ENCODE measurements at places on chromosomes 6 and 20.

DNA sequence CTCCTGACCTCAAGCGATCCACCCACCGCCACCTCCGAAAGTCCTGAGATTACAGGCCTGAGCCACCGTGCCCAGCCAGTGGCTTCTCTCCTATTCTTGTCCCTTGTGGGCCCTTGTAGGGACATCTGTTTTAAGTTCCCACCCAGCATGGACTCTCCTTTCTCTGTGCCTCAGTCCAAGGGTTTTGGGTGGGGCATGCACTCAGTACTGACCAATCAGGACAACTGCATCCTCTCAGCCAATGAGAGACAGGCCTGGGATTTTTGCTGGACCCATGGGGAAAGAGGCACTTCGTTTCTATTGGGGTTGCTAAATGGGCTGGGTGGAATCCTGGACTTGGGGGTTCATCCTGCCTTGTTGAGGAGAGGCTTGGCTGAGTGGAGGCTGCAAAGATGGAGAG lies 34.4 kb downstream of the SNAI1 start:
- DNase-seq: no peak

GRCh38 chr20:57684808-57685140 lies 25.0 kb downstream of the PMEPA1 start:
- no peak for DNase-seq

GRCh38 chr6:142294679-142295078 lies 7.1 kb upstream of the ADGRG6 start:
- DNase-seq: no peak

GRCh38 chr20:38315290-38315966 lies 11.5 kb downstream of the BPI start:
- DNase-seq: no peak

DNA sequence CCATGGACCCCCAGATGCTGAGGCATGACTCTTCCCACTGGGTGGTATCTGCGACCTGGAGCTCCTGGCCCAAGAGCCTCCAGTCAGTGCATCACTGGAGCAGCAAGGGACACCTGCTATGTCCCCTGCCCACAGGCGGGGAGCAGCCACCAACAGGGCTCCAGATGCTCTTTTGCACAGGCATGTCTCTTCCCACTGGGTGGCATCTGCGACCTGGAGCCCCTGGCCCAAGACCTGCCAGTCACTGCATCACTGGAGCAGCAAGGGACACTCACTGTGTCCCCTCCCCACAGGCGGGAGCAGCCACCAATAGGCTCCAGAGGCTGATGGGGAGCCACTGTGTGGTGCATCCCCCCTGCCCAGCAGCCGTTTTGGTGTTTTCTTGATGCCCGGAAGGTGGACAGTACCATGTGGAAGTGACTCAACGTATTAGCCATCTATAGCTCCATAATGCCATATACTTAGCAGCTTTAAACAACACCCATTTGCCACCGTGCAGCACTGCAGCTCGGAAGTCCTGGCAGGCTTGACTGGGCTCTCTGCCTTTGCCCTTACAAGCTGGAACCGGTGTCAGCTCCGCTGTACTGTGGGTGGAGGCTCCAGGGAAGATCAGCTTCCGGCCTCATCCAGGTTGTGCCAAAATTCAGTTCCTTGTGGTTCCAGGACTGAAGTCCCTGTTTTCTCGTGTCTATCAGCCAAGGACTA lies 124.9 kb upstream of the CST7 start:
- DNase-seq: peak; percentile 17

GRCh38 chr6:138310821-138311220 lies 66.9 kb upstream of the SMIM28 start:
- no peak for DNase-seq

DNA sequence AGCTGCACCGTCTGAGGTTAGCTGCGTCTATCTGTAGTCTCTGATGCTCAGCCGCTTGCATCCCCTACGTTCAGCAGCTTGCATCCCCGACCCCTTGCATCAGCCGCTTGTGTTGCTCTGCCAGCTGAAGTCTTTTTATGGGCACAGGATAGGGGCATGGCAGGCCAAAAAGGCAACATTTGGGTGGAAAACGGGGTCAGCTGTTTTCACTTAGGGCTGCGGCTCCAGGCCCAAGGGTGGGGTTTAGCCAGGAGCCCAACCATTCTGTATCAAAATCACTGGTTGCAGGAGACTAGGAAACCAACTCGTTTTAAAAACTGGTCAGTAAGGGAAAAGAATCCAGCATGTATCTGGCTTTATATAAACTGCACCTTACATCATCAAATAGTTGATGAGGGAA lies 49.9 kb downstream of the FAM50B start:
- DNase-seq: no peak

- peak; percentile 74 for DNase-seq
Measured at GRCh38 chr6:21664314-21665109, 71.0 kb downstream of the SOX4 start.

DNA sequence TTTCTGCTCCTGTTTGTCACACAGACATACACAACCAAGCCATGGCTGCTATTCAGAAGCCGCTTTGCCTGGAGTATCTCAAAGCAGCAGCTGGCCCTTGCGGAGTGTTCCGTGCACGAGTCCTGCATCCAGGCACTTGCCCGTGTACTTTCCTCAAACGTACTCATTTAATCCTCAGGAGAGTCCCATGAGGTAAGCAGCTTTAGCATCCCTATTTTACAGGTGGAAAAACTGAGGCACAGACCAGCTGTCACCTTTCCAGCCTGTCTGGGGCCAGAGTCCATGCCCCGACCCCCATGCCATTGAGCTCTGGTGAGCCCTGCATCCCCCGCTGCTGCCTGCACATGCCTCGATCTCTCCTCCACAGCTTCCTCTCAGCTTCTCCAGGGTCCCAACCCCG lies 130.0 kb downstream of the ERMARD start:
- no peak for DNase-seq

GRCh38 chr20:1757072-1757471 lies 99.5 kb upstream of the SIRPG start:
- DNase-seq: no peak

DNA sequence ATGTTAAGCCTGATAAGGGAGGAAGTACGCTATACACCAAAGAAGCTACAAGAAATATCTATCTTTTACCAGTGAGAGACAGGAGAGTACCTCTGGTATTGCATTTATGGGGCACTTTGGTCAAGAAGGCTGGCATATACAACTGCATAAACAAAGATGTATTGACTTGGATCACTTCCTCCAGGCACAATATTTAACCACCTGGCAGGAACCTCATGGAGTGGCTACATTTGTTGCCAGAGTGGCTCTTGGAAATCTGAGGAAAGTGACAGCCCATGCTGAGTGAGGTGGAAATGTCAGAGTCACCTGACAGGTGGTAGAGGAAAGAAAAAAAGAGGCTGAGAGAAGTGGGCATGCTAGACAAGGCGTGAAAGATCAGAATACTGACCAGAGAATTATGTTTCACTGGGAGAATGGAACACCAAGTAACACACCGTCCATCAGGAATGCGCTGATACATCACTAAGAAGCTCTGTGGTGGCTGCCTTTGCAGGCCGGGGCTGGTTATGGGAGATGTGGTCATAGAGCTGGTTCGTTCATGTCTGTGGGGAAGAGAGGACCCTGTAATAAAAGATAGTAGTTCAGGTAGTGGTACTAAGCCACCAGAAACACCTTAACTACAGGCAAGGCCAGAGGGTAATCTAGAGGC lies 61.4 kb upstream of the UFL1 start:
- DNase-seq: no peak

GRCh38 chr20:20063941-20064702 lies 11.8 kb downstream of the CFAP61 start:
- DNase-seq: no peak

GRCh38 chr6:81797591-81797990 lies 45.1 kb upstream of the TENT5A start:
- DNase-seq: no peak

GRCh38 chr6:118917546-118918328 lies 17.2 kb downstream of the MCM9 start:
- no peak for DNase-seq

DNA sequence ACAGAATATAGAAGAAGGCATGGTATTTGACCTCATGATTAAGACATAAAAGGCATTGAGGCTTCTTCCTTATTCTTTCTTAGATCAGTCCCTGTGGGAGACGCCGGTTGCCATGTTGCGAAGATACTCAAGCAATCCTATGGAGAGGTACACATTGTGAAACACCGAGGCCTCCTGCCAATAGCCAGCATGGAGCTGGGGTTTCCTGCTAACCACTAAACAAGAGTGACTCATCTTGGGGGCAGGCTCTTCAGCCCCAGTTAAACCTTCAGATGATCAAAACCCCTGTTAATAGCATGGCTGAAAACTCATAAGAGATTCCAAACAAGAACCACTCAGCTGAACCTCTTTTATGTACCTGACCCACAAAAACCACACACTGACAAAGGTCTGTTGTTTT lies 478.8 kb downstream of the CD83 start:
- no peak for DNase-seq

DNA sequence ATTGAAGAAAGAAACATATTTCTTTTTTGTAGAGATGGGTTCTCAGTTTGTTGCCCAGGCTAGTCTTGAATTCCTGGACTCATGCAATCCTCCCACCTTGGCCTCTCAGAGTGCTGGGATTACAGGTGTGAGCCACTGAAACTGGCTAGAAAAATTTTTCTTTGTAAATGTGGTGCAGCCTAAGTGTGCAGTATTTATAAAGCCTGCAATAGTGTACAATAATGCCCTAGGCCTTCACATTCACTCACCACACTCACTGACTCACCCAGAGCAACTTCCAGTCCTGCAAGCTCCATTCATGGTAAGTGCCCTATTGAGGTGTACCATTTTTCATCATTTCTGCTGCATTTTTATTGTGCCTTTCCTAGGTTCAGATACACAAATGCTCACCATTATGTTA lies 31.4 kb downstream of the NHSL1 start:
- DNase-seq: no peak

GRCh38 chr6:29045075-29045474 lies at the start of gene OR2W1:
TSS of gene OR2W1 (minus strand) at chr6:29045175. CDS start at chr6:29045175, 0 bp downstream.
- no peak for DNase-seq

- DNase-seq: no peak
Measured at GRCh38 chr20:23368316-23369071, 6.5 kb downstream of the GZF1 start.

DNA sequence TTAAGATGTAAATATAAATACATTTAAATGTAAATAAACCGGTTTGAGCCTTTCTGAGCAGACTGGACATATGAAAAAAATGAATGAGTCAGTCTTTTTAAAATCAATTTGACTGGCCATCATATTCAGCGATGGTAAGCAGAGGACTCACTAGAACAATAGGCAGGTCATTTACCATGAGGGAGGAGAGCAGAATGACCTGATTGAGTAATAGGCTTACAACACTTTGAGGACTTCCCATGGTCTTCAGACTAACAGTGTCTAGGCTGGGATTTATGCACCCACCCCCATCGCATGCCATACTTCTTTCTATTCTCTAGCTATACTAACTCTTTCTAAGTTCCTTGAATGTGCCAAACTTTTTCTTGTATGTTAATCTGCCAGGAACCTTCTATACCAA lies 241.9 kb upstream of the RAB32 start:
- no peak for DNase-seq

- DNase-seq: no peak
Measured at GRCh38 chr6:147287869-147288271, 83.7 kb downstream of the STXBP5 start.

DNA sequence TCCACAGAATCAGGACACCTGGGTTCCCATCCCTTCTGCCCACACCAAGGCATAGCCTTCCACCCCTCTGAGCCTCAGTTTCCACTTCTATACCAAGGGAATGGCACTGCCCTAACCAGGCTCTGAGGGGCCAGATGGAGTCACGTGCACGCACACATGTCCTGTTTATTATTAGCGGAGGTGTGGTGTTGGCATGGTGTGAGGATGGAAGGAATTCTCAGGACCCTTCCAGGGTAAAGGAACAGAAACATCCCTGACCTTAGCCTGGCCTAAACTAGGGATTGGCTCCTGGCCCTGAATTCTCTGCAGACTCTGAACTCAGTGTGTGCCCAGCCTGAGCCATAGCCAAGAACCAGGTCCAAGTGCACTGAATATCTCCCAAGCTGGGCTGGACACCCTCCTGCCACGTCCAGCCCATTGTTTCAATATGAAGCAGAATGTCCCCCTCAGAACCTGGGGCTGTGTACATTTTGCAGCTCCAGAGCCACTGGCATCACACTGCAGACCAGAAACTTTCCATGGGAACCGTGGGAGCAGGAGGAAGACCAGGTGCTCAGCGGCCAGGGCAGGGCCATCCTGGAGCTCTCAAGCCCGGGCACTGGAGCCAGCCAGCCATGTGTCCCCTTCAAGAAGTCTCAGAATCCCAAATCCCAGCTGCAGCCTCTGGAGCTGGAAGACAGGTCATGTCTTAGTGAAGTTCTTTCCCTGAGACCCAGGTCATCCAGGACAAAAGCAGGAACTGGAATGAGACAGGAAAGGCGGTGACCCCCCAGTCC lies 208.4 kb downstream of the ANKRD60 start:
- DNase-seq: peak; percentile 40

- DNase-seq: no peak
Measured at GRCh38 chr6:149012040-149012545, 265.3 kb downstream of the UST start.
